Stimulated activated CD8-positive, alpha-beta memory T cell treated with anti-CD3 and anti-CD28 coated beads, Interleukin-7, amount 100 ng/mL, for 1 hour (primary cell): ENCODE measurements at places on chromosomes 13 and 19.

GRCh38 chr13:31945202-31945961 is 86.2 kb upstream of the FRY start:
- no peak for DNase-seq

DNA sequence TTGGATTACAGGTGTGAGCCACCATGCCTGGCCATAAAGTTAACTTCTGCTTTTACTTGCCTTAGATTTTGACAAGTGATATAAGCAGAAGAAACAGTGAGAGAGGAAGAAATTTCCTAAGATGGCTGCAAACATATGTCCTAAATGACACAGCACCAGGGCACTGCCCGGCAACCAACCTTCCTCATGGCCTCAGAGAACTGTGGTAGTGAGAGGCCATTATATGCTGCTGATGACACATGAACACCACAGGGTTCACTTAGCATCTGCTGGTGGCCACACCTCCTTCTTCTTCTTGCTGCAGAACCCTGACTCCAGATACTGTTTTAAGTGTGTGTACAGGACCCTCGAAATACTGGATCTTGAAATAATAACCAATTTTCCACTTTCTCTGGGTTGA is 88.2 kb downstream of the KCTD12 start:
- DNase-seq, result no peak

GRCh38 chr13:73201626-73202025 is 142.8 kb downstream of the KLF5 start:
- no peak for DNase-seq

DNA sequence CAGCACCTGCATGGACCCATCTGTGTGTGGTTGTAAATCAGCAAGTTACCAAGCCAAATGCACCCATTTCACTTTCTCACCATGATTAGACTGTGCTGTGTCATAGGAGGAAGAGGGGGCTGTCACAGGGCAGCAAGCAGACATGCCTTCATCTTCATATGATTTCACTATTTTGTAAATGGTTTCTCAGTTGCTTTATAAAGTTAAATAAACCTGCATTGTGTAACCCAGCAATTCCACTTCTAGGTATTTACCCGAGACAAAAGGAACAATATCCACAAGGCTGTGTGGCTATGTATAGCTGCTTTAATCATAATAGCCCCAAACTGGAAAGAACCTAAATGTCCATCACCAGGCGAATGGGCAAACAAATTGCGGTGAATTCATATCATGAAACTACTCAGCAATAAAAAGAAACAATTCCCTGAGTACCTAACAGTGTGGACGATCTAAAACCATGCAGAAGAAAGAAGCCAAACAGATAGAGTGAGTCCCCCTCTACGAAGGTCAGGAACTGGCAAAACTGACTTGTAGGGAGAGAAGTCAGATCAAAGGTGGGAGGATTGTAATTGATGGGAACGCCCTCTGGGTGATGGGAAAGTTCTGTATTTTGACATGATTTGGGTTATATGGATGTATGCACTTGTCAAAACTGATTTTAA is 185.4 kb downstream of the COL4A1 start:
- no peak for DNase-seq

GRCh38 chr13:36520111-36520510 is 87.8 kb downstream of the CCNA1 start:
- DNase-seq, result no peak

DNA sequence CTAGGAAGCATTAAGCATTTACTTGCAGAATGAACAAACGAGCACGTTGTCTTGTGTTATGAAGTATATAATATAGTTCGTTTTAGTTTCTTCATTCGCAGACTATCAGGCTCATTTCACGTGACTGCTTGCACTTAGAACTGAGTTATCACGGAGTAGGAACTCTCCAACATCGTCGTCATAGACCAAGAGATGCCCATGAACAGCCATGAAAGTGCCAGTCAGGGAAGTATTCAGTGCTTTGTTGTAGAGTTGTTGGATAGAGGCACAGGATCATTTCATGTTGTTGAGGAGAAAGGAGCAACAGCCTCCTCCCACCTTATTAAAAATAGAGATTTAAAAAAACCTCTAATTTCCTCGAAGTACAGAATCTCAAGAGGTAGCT is 977 bp upstream of the IL17D start:
- DNase-seq, result no peak

DNA sequence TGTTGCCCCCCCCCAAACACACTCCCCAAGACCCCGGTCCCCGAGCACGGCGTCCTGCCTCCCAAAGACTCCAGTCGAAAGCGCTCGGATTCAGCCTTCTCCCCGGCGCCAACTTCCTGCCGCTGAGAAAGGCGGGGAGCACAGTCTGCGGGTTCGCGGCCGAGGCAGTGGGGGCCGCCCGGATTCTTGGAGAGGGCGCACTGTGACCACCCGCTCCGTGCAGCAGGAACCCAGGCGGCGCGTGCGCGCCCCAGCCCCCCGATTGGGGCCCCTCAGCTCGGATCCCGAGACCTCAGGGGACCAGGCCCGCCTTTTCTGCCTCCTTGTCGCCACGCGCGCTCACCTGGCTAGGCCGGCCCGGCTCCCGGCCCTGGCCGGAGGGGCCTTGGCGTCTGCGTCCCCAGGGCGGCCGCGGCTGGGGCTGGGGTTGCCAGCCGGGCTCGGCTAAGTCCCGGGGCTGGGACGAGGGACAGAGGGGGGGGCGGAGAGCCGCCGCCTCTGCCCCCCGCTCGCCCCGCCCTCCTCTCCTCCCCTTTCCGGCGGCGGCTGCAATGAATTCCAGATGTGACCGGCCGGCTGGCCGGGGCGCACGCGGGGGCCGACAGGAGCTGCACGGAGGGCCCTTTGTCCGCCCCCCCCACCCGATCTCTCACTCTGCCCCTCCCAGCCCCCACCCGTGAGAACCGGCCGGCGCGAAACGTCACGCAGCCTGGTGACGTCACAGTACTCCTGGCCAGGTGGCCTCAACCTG is at the start of gene S1PR2:
S1PR2 (minus strand) TSS at position 471 of the 751 bp plus-strand sequence. CDS start 6,426 bp downstream, outside the sequence.
- DNase-seq, result no peak
